ENCODE measurements at places on chromosomes 1 and 21.
A peak's percentile ranks its signal among the peaks of the same experiment; 100 is the strongest.

DNA sequence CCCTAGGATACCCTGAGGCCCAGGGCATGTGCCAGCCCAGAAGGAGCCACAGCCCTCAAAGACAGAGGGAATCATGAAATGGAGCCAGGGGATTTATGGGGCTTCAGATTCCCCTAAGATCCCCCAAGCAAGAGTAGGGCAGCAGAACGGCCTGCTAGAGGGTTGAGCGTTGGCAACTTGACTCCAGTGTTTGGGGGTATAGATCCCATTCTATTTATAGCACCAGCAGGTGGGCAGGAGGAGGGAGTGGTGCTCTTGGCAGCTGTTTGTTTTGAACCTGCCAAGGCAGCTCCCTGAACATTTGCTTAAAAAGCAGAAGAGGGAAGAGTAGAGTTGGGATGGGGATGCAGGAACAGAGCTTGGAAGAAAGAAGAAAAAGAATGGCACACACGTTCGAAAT is 33.7 kb downstream of the GLUL start:
- no peak for DNase-seq

DNA sequence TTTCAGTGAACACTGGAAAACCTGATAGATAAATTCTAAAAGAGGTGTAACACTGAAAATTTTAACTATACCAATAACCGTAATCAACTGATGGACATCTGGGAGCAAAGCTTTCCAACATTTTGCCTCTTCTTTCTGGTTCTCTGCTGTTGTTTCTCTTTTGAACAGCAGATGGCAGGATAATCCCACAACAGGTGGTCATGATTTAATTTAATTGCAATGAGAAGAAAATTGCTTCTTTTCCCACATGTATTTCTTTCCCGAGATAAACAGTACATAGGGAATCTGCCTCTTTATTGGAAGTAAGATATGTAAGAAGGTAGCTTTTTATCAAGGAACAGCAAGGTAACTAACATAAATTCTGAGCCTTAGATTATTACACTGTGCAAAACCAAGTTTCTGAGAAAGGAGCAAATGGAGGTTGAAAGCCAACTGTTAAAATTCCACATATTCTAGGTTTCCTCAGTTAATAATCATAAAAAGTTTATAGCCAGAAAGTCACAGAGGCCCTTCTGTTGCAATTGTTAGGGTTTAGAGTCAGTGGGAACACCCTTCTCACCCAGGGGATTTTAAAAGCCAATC is 72.9 kb downstream of the RPS6KA1 start:
- DNase-seq, result peak; percentile 78

DNA sequence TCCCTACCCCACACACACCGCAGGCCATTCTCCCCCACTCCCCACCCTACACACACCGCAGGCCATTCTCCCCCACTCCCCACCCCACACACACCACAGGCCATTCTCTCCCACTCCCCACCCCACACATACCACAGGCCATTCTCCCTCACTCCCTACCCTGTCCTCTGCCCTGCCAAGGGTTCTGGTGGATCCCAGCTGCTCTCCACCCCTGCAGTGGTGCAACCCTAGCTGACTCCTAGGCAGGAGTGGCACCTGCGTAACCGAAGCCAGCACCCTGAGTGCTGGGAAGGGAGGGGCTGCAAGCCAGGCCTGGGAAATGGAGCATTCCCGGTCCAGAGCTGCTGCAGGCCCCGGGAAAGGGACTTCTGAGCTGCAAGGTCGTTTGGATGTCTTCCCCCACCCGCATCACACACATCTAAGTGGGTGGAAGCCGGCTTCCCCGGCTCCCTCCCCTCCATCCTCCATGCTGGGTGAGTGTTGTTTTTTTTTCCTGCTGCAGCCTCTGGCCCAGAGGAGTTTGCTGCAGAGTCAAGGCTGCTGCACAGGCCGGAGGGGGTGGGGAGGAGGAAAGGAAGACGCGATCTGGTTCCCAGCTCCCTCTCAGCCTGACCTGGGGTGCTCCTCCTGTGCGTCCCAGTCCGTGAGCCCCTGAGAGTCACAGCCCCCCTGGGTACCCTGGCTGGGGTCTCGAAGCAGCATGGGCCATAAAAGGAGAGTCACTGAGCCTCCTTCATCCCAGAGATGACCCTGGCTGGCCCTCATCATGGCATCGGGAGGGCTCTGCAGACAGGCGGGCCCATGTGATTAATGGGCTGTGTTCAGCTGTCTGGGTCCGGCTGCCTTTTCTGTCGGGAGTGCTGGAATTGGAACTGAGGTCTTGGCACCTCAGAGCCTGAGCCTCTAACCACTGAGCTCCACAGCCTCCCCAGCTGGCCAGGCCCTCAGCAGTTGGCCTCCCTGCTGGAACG is 16.1 kb downstream of the H6PD start:
- DNase-seq, result no peak

DNA sequence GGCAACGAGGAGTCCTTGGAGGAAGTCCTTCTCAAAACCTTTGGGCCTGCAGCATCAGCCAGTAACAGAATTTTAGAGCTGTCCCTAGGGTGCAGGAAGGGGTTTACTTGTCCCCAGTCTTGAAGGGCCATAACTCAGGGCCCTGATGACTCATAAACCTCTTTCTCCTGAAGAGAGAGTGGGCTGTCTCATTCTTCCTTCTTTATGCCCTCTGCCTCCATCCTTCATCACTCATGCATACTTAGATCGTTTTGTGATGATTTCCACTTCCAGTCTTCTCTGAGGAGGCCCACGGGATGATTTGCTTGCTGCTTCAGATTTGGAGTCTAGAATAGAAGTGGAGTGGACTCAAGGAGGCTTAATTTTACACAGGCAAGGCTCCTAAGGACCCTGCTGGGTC is 60.2 kb downstream of the NDUFS5 start:
- DNase-seq, result no peak

DNA sequence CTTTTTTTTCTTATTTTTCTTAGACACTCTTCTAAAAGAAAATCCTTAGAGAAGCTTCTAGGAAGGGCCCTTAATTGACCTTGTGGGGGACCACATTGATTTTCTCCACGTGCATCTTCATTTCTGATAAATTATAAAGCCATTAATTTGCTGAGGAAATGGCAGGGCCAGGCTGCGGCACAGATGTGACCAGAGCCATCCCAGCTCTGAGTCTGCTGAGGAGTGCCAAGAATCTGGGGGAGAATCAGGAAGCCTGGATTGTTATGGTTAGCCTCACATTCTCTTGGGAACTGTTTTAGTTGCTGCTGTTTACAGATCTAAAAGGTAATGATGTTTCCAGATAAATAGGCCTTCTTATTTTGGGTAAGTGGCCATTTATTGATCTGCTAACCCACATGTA is 16.2 kb downstream of the PROX1 start:
- DNase-seq, result no peak
